Activated CD4-positive, CD25-positive, alpha-beta regulatory T cell treated with anti-CD3 and anti-CD28 coated beads, Interleukin-2, amount 50 U/mL, for 72 hours (primary cell): ENCODE measurements at places on chromosomes 3 and 15.

DNA sequence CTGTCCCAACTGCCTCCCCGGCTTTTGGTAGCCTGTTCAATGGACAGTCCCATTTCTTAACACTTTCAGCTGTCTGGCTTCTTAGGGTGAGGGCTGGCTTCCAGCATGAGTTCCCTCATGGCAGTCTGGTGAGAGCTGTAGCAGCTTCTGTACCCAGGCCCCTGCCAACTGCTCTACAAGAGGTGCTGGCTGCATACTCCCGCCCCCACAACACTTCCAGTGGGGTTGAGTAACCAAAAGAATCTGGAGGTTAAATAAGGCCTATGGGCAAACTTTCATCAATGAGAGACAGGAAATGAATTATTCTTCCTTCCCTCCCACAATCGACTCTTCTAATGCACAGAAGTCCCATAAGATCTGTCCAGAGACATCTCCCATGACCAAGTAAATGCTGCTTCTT, 145.0 kb downstream of the NEK10 start:
- no peak for DNase-seq

DNA sequence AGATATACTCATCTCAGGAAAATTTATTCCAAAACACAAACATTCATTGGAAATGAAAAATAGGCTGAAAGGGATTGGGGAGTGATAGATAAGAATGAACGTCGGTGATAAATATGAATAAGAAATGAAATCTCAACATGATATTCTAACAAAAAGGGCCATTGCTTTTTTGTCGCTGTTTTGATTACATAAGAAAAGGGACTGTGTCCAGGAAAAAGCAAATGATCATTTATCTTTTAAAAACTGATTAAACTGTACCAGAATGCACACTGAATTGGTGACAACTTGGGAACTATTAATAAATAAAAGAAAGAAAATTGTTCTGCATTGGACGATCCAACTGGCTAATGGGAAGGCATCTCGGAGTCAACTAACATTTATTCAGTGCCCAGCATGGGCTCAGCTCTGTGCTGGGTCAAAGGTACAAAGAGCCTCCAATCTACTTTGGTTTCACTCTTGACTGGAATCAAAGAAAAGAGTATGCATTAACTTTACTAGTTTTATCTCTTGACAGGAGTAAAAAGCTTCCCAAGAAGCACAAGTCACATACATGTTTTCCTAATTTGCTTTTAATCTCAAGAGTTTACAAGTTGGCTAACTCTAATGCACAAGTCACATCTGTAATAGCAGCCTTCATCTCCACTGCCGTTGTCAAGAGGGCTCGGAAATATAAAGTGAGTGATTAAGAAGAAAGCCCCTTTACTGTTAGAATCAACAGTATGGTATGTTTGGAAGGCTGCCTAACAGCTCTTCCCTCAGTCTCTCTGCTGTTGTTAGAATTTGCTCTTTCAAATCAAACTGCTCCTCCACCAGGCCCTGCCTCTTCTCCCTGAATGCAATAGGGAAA, 280.0 kb downstream of the IGSF11 start:
- DNase-seq: no peak

DNA sequence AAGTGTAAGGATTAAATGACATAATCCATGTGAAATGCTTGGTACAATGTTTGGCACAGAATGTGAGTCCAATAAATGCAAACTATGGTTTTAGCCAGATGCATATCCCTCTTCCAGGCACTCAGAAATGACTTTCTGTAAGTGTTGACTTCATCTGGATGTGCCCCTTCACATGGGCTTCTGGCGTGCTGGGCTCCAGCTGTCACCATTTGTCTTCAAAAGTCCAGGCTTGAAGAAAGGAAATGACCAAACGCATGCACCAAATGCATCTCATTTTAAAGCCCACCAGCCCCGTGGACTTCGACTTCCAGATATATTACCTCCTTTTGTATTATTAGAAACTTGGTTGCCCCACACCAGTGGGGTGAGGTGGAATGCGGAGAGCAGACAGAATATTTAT, 23.7 kb downstream of the CRYGS start:
- no peak for DNase-seq

- no peak for DNase-seq
These were observed 87.5 kb upstream of the MITF start for GRCh38 chr3:69651765-69652164.

DNA sequence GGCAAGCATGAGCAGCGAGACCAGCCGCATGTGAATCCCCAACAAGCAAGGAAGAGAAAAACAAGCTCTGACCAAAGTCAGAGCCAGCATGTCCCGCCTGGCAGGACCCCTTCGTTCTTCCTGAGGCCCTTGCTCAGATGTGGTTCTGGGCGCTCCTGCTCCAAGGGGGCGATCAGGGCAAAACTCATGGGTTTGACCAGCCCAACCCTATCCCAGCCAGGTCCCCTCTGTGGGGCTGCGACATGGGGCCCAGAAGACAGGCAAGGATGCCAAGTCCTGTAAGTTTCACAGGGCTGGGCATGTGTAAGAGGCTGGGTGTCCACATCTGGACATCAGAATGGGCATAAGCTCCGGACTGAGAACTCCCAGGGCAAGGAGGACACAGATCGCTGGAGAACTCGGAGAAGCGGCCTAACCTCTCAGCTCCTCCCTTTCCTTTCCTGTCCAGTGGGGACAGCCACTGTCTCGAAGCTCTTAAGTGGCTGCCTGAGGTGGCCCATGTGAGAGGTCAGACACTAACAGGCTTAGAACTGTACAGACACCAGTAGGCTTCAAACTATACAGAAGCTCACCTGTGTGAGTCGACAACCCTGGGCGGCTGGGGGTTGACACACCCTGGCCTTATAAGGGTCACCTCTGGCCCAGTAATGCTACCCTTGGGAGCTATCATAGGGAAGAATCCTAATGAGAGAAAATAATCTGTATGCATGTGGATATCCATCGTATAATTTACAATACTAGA, 48.9 kb downstream of the XXYLT1 start:
- no peak for DNase-seq

GRCh38 chr15:49032601-49033145, 13.6 kb downstream of the SECISBP2L start:
- DNase-seq: no peak

DNA sequence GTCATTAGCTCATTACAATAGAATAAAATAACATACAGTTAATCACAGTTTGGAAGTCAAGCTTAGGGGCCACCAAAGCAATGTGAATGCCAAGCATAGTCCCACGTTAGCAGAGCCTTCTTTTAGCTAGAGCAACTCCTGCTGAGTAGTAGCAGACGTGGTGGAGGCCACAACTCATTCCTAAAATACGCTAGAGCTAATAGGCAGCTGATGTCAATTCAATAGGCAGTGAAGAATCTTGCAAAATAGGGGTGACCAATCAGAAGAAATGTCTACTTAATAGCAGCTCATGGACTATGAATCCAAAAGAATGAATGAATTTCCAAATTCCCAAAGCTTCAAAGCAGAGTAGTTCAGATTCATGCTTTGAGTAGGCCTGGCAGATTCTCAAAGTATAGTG, 292.9 kb upstream of the RORA start:
- no peak for DNase-seq

DNA sequence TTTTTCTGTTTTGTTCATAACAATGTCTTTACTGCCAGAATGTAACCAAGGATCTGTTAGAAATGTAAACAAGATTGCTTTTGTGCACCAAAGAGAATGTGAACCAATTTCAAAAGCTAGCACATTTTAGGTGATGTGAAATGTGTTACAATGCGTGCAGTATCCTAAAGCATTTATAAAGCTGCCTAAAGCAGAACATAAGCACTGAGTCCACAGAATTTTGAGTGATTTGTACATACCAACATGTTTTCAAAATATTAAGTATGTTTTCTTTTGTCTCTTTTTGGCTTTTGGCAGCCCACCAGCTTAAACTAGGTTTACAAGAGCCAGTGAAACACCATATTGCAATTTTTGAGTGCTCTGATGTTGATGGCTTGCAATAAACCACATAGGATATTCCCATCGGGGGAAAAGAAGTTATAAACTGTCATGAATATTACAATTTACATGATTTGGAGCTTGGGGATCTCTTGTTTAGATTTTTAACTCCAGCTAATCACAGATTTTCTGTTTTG, 364.0 kb downstream of the ZIC1 start:
- DNase-seq: no peak

DNA sequence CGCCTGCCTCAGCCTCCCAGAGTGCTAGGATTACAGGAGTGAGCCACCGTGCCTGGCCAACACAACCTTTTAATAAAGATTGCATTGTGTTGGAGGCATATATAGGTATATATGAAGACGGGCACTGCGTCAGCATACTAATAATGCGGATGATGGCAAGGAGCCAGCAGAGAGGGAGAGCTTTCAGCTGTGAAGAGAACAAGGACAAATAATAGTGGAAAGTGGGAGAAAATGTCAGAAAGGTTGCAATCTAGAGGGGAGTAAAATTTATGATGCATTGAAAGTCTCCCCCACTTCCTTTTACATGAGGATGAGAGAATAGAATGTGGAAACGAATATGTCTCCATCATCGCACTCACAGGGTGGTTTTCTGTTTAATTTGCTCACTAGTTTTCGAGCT, 170.5 kb upstream of the TBL1XR1 start:
- no peak for DNase-seq

DNA sequence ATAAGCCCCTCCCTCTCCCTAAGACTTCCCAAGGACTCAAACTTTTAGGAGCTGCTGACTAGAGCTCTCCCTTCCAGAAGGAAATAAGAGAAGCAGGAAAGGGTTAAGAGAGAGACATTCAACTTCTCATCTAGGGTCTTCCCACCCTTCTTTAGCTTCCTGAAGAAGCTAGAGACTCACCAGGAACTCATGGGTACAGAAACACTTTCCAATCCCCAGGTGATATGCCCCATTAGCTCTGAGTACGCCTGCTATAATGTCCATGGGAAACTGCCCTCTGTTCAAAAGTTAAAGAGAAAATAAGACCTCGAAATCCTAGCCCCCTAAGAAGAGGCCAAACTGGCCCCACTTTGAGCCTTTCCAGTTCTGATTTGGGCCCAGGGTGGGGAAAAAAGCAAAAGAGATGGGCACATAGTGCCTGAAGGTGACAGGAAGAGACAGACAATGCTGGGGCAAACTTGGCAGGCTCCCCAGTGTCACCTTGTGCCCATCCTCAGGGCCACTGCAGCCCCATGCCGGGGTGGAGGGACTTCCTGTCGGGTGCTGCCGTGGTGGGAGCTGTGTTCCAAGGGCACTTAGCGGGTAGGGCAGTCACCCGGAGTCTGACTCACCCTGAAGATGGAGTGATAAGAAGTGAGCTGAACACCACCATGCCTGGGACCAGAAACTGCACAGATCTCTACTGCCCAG, 29.5 kb downstream of the CCDC12 start:
- DNase-seq: peak; percentile 57

- DNase-seq: no peak
These were observed 1142.9 kb downstream of the SI start for GRCh38 chr3:163935411-163935810.

DNA sequence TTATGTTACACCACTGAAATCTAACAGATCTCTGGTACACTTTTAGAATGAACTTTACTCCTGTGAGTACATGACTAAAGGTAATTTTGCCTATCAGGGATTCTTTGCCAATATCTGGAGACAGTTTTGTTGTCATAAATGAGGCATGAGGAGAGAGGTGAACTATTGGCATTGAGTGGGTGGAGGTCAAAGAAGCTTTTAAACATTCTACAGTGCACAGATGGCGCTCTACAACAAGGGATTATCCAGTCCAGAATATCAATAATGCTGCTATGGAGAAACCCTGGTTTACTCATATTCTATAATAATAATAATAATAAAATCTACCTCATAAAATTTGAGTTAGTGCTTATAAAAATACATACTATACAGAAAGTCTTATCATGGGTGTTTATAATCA, 702.3 kb downstream of the SI start:
- no peak for DNase-seq

DNA sequence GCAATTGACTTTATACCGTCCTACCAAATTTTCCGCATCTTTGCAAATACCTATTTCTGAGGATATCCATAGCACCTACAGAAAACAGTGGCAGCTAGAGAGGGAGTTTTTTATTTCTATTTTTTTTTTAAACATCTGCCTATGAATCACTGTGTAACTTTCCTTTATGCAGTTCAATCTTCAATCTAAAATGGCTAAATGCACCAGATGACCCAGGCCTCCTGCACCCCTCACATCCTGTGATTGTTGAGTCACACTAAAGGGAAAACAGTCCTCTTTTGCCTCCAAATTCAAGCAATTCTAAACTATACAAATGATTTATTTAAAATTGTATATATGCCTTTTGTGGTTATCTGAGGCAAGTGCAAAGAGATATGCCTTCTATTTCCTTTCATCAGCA, 20.1 kb upstream of the BCL6 start:
- DNase-seq: no peak

- DNase-seq: no peak
These were observed 37.7 kb downstream of the LRIG1 start for GRCh38 chr3:66463054-66463631.

- DNase-seq: no peak
These were observed 34.7 kb downstream of the XXYLT1 start for GRCh38 chr3:195236076-195236798.

GRCh38 chr3:72312339-72312738, 527.4 kb upstream of the PROK2 start:
- DNase-seq: no peak

- no peak for DNase-seq
These were observed 72.0 kb upstream of the CDIN1 start for GRCh38 chr15:36507458-36507857.

DNA sequence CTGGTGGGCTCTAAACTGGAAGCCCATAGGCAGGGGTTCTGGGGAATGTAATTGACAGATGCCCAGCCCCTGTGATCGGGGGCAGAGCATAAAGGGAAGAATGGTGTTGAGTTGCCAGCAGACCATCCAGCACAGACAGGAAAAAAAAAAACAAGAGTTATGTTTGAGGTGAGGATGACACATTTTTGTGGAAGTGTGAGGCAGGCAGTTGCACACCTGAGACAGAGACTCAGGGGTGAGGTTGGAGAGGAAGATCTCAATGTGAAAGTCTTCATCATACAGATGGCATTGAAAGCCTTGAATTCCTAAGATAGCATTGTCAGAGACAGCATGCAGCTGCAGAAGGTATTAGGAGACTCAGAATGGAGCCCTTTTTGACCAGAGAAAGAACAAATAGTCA, 18.6 kb upstream of the ST8SIA2 start:
- no peak for DNase-seq

DNA sequence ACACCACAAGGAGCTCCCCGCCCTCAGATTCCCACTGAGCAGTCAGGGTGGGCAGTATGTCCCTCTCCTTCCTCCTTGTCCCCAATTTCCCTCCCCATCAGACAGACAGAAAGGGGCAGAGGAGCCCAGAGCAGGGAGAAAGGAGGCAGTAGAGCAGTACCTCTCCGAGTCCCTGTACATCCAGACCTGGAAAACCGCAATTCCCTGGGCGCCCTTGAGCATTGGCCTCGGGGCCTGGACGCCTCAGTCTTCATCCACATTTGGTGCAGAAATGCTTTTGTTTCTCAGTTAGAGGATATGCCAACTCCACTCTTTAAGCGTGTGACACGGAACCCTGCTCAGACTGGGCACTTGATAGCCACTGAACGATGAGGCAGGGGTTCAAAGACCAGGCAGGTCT, 5.9 kb downstream of the ISG20 start:
- no peak for DNase-seq

GRCh38 chr3:24614359-24614758, 119.7 kb upstream of the THRB start:
- DNase-seq: no peak
